ENCODE measurements at places on chromosomes 1 and 21. TPM values are rescaled to one million over a fixed set of nuclear protein-coding genes. Genes with fewer than 3 reads are reported as not detected.

OR2T29 gene
- total RNA-seq, result not detected

SH2D1B gene
- 0.40 TPM for total RNA-seq

IQGAP3 gene
- total RNA-seq, result 0.42 TPM

PLA2G2C gene
- not detected for total RNA-seq

TACSTD2 gene
- total RNA-seq, result 0.25 TPM

SLAMF7 gene
- 0.50 TPM for total RNA-seq

RHBG gene
- not detected for total RNA-seq

KCNK1 gene
- 29.7 TPM for total RNA-seq

PTPN7 gene
- 0.92 TPM for total RNA-seq

TMEM50A gene
- 73.1 TPM for total RNA-seq

ZNF683 gene
- total RNA-seq, result not detected

DCDC2B gene
- total RNA-seq, result not detected

DDI2 gene
- total RNA-seq, result 21.9 TPM

FBXO44 gene
- 20.4 TPM for total RNA-seq

BNIPL gene
- total RNA-seq, result 0.32 TPM

TSPEAR gene
- total RNA-seq, result 2.7 TPM

FH gene
- 242 TPM for total RNA-seq

TCEA3 gene
- total RNA-seq, result 81.0 TPM

GJB4 gene
- not detected for total RNA-seq

HSF2BP gene
- total RNA-seq, result not detected

A3GALT2 gene
- total RNA-seq, result not detected

AK4 gene
- total RNA-seq, result 163 TPM

FNDC10 gene
- 3.6 TPM for total RNA-seq

NR5A2 gene
- 1.7 TPM for total RNA-seq

RUNX3 gene
- total RNA-seq, result 0.89 TPM

EDN2 gene
- total RNA-seq, result 0.27 TPM

OR2T33 gene
- not detected for total RNA-seq

SGIP1 gene
- 2.9 TPM for total RNA-seq

RNU11 gene
- not detected for total RNA-seq

IGSF8 gene
- 19.2 TPM for total RNA-seq

ZMYM1 gene
- 4.3 TPM for total RNA-seq

OVAAL gene
- total RNA-seq, result 1.5 TPM

AADACL3 gene
- not detected for total RNA-seq

RAB3B gene
- not detected for total RNA-seq

ESRRG gene
- 51.5 TPM for total RNA-seq

CR1L gene
- total RNA-seq, result not detected

FOXO6 gene
- 3.4 TPM for total RNA-seq

LRRC38 gene
- 0.15 TPM for total RNA-seq

SPTA1 gene
- total RNA-seq, result not detected

WLS gene
- 75.0 TPM for total RNA-seq

KRTAP11-1 gene
- not detected for total RNA-seq

C1orf94 gene
- not detected for total RNA-seq

NCDN gene
- total RNA-seq, result 24.5 TPM
